ENCODE measurements at places on chromosomes 11 and 22. TPM values are rescaled to one million over a fixed set of nuclear protein-coding genes. Genes with fewer than 3 reads are reported as not detected.
A peak's percentile ranks its signal among the peaks of the same experiment; 100 is the strongest.

Gene KDELR3
- total RNA-seq = not detected

Gene TMEM86A
- 0.10 TPM for total RNA-seq

Gene DBX1
- total RNA-seq = not detected

Gene PRMT3
- total RNA-seq = 24.9 TPM

Gene RIMBP3B
- total RNA-seq = 0.16 TPM

Gene NCAPD3
- total RNA-seq = 22.7 TPM

DNA sequence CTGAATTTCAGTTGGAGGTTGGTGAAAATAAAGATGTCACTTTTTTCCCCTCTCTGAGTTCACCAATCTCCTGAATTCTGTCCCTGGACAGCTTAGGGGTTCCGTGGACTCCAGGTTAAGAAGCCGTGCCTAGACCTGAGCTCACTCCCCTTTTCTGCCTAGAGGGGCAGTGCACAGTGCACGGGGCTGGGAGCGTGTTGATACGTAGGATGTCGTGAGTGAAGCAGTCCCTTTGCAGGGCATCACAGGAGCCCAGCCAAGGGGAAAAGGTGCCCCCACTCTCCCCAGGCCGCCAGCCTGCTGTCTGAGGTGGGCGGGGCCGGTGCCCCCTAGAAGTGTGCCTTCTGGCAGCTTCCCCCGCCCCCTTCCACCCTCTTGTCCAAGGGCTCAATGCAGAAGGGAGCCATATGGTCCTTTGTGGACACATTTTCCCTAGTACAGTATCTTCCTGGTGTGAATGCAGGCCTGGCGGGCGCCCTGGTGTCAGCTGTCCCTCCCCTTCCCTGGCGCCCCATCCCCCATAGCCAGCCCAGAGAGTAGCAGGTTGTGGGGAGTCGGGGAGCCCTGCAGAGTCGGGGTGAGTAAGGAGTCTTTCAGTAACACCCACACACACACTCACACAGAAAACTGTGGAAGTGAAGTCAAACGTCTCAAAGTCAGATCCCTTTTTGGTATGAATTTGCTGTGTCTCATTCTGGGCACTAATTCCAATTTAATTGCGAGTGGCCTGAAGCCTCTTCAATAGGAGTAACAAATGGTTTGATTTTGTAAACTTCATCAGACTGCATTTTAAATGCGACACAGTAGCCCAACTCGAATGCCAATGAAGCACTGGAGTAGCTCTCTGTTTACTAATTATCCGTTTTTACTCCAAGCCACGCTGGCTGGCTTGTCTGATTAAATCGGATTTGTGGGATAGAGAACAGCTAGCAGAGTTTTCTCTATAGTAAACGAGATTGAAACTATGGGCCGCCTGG is 67.5 kb upstream of the NNMT start:
- H3K27me3 ChIP-seq = peaks cover 11% of the 10 kb centered on the region
- no peak for DNase-seq
- H3K4me3 ChIP-seq = no peak overlapping the region
- no peaks in the 10 kb centered on the region for H3K36me3 ChIP-seq

DNA sequence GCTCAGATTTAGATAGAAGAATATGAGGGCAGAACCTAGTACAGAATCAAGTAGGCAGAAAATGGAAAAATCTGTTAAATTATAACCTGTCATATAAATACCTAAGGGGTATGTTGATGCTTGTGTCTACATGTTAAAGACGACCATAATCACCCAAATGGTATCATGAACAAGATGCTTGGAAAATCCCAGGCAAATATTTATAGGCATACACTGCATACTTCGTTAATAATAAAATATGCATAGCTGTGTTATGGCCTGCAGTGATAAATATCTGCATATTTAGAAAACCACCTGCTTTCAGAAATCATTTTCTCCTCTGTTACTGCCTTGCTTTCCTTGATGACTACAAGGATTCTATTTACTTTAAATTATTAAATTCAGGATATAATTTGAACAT is 18.9 kb upstream of the DDX10 start:
- H3K27me3 ChIP-seq = peaks cover 9% of the 10 kb centered on the region
- no peak for DNase-seq
- H3K4me1 ChIP-seq = no peaks in the 10 kb centered on the region

- no peaks in the 10 kb centered on the region for H3K4me1 ChIP-seq
- peaks cover 5% of the 10 kb centered on the region for H3K27me3 ChIP-seq
Measured at GRCh38 chr22:47629791-47630655, 867.6 kb downstream of the TBC1D22A start.

DNA sequence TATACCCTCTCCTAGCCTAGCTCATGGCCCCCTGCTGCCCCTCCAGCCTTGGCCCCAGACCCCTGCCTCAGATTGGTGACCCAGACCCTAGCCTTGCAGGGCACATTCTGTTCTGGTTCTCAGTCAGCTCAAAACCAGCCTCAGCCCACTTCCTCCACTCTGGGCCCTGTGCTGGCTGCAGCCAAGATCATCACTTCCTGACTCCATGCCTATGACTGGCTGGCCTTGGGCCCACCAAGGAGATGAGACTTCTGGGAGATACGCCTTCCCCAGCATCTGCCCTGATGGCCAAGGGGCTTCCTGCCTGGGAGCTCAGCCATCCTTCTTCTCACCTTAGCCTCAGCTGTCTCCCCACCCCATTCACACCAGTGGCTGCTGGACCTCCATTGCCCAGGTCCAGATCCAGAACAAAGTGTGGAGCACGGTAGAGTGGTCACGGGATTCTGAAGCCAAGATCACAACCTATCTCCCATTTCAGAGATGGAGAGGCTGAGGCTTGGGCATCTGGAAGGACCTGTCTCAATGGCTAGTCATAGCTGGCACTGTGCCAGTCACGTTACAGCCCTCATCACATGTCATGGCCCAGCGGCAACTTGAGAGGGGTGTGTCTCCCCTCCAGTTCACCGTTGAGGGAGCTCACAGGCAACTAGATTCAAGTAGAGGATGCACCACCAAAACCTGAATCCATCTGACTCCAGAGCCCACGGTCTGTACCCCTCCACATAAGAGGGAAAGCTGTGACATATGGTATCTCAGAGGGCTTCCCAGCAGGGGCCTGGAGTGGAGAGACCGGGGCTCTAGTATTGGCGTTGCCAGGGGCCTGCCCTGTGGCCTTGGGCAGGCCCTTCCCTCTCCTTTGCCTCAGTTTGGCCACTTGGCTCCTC is 43.0 kb upstream of the KLHL35 start:
- H3K4me3 ChIP-seq = no peak overlapping the region
- H3K4me1 ChIP-seq = peaks cover 11% of the 10 kb centered on the region
- H3K27ac ChIP-seq = no peak overlapping the region

DNA sequence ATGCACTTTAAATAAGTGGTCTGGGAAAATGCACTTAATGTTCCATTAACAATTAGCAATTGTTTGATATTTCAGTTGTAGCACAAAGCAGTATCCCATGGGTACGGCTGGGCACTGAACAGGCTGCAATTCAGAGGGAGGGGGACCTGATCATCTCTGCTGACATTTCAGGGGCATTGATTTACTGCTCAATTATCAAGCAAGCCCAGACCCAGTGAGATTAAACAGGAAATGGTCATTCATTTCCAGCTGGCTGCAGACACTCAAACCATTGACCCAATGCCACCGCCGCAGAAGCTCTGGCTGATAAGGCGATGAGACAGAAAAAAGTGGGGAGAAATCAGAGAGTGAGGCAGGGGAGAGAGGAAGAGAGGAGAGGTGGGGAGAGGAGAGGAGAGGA is 1.2 kb downstream of the GPR83 start:
- peaks cover 48% of the 10 kb centered on the region for H3K27me3 ChIP-seq
- peaks cover 7% of the 10 kb centered on the region for H3K4me1 ChIP-seq
- DNase-seq = no peak
- H3K36me3 ChIP-seq = no peaks in the 10 kb centered on the region
- H3K4me3 ChIP-seq = no peak overlapping the region

- H3K27me3 ChIP-seq = peaks cover 26% of the 10 kb centered on the region
- H3K36me3 ChIP-seq = no peaks in the 10 kb centered on the region
- H3K4me3 ChIP-seq = peak overlapping the region; percentile 73
- H3K27ac ChIP-seq = no peak overlapping the region
- peaks cover 39% of the 10 kb centered on the region for H3K4me1 ChIP-seq
Measured at GRCh38 chr11:119316016-119316728, 758 bp downstream of the MCAM start.

DNA sequence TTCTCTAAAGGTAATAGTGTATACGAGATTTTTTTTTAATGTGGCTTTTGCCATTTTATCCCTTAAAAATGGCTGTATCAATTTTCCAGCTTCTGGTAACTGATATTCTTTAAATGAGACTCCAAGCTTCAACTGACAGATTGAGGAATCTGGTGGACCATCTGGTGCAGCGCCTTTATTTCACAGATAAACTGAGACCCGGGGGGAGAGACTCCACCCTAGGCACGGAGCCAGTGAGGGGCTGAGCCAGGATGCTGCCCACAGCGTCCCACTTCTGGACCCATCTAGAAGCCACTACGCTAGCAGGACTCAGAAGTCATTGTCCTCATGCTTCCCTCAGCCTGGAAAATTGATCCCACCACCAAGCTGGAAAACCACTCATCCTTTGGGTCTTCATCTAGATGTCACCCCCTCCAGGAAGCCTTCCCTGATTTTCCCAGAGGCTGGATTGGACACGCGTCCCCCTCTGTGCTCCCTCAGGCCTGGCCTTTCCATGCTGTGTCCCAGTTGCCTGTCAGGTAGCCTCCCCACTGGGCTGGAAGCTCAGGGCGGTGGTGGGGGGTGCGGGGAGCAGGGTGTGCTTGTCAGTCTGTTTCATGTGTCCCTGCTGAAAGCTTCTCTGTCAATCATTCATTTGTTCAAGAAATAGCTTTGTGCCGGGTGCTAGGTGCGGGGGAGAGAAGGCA is 12.3 kb upstream of the CD5 start:
- H3K4me3 ChIP-seq = no peak overlapping the region
- no peak for DNase-seq
- no peak overlapping the region for H3K27ac ChIP-seq
- H3K36me3 ChIP-seq = no peaks in the 10 kb centered on the region
- H3K27me3 ChIP-seq = no peaks in the 10 kb centered on the region
- H3K4me1 ChIP-seq = peaks cover 62% of the 10 kb centered on the region

- DNase-seq = no peak
- no peaks in the 10 kb centered on the region for H3K27me3 ChIP-seq
- peaks cover 56% of the 10 kb centered on the region for H3K4me1 ChIP-seq
Measured at GRCh38 chr11:5626196-5626595, 1.4 kb downstream of the TRIM34 start.

DNA sequence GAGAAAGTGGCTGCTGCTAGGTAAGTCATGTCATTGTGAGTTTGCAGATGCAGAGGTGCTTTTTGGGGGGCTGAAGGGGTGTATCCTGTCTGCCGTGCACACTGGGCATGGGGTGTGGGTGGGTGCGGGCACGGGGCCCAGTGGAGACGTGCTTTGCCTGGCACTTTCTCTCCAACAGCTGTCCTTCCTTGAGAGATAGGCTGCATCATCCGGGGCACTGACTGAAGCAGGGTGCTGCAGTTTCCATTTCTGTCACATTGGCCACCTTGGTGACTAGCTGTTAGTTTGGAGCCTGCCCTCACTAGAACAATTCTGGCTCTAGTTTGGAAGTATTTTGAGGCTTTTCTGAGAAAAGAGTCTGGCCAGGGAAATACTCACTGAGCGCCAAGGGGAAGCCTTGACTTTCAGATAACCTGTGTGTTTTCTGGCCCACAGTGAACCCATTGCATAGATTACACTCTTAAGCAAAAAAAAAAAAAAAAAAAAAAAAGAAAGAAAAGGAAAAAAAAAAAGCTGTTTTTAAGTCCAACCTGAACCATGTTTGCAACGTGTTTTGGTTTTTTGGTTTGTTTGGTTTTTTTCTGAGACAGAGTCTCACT is 219.2 kb downstream of the NAV2 start:
- peaks cover 5% of the 10 kb centered on the region for H3K27me3 ChIP-seq
- DNase-seq = no peak
- H3K4me3 ChIP-seq = no peak overlapping the region
- no peaks in the 10 kb centered on the region for H3K36me3 ChIP-seq
- H3K27ac ChIP-seq = no peak overlapping the region

DNA sequence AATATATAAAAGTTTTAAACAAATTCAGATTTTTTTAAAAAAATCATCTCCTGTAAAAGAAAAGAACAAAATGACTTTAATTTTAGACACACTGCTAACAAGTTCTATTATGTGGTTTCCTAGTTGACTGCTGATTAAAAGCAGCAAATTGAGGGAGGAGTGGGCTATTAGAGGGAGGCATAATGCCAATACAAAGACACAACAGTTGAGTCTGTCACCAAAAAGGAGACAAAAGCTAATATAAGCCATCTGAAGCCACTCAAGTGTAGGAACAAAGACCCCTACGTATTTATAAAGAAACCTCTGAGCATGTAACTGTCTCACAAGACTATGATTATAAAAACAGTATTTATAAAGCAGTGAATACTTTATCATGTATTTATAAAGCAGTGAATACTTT is 28.6 kb downstream of the TMEM123 start:
- H3K4me3 ChIP-seq = no peak overlapping the region
- peaks cover 59% of the 10 kb centered on the region for H3K4me1 ChIP-seq
- no peak overlapping the region for H3K27ac ChIP-seq
- peaks cover 56% of the 10 kb centered on the region for H3K36me3 ChIP-seq

DNA sequence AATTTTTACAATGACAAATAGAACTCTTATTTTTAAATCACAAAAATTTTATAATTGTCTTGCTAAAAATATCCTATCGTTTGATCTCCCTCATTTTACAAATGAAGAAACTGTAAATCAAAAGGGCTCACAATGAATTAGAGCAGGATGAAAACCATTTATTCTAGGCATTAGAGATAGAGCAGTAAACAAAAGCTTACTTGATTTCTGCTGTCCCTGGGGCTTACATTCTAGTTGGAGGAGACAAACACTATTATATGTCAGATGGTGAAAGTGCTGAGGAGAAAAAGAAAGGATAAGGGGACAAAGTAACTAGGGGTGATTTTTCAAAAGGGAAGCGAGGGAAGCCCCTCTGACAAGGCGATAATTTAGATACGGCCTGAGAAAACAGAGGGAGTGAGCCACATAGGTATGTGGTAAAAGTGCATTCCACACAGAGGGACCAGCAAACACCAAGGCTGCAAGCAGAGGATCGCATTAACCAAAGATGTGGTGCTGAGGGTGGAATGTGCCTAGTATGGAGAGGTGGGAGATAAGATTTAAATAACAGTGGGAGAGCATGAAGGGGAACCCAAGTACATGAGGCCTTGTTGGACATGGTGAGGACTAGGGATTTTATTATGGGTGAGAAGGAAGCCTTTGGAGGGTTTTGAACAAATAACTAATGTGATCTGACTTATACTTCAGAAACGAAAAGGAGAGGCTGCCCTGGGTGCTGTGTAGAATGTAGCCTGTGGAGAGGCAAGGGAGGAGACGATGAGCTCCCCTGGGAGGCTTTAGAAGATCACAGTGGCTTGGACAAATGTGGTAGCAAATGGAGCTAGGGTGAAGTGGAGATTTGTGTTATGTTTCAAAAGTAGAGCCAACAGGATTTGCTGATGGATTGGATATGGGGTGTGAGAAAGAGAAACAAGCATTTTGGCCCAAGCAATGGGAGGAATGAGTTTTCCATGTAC is 62.1 kb downstream of the PDHX start:
- H3K4me3 ChIP-seq = no peak overlapping the region
- DNase-seq = no peak
- H3K27ac ChIP-seq = no peak overlapping the region
- no peaks in the 10 kb centered on the region for H3K4me1 ChIP-seq
- peaks cover 68% of the 10 kb centered on the region for H3K36me3 ChIP-seq

Measured in activated B cell treated with CpG ODN at 0.5 μM for 24 hours (primary cell).